GF-D8 (cell line): ENCODE measurements at places on chromosomes 3 and 15.

GRCh38 chr3:148741219-148741618 lies 43.5 kb downstream of the AGTR1 start:
- DNase-seq = no peak

DNA sequence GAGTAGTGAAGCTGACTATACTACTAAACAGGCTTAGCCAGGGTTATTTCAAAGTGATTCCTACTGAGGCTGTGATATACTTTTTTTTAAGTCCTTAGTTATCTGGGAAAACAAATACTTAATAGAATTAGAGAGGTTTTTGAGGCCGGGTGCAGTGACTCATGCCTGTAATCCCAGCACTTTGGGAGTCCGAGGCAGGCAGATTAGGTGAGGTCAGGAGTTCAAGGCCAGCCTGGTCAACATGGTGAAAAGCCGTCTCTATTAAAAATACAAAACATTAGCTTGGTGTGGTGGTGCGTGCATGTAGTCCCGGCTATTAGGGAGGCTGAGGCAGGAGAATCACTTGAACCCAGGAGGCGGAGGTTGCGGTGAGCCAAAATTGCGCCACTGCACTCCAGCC lies 34.2 kb downstream of the PRTG start:
- no peak for DNase-seq

- peak; percentile 14 for DNase-seq
These were observed 432 bp upstream of the LPP start for GRCh38 chr3:188153437-188154013.

DNA sequence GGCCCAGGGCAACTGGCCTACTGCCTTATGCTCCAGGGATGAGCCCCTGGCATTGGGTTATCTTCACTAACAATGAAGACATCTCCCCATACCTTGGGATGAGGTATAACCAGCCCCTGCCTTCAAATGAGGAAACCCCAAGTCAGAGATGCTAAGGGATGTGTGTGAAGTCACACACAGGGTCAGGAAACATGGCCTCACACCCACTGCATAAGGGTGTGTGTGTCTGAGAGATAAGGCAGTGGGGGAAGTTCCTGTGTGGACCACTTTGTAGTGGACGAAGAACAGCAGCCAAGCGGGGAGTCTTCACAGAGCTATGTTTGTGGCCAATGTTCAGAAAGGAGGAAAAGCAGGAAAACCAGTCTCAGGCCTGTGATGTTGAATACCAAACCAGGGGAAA lies 10.5 kb downstream of the ELP6 start:
- no peak for DNase-seq

- DNase-seq = no peak
These were observed 11.5 kb upstream of the ANKRD28 start for GRCh38 chr3:15809313-15809712.

- no peak for DNase-seq
These were observed 113.0 kb downstream of the TMEM266 start for GRCh38 chr15:76172782-76173181.

GRCh38 chr3:127707851-127708411 lies 35.2 kb downstream of the ABTB1 start:
- no peak for DNase-seq

GRCh38 chr3:37833302-37834186 lies 28.1 kb upstream of the CTDSPL start:
- no peak for DNase-seq

DNA sequence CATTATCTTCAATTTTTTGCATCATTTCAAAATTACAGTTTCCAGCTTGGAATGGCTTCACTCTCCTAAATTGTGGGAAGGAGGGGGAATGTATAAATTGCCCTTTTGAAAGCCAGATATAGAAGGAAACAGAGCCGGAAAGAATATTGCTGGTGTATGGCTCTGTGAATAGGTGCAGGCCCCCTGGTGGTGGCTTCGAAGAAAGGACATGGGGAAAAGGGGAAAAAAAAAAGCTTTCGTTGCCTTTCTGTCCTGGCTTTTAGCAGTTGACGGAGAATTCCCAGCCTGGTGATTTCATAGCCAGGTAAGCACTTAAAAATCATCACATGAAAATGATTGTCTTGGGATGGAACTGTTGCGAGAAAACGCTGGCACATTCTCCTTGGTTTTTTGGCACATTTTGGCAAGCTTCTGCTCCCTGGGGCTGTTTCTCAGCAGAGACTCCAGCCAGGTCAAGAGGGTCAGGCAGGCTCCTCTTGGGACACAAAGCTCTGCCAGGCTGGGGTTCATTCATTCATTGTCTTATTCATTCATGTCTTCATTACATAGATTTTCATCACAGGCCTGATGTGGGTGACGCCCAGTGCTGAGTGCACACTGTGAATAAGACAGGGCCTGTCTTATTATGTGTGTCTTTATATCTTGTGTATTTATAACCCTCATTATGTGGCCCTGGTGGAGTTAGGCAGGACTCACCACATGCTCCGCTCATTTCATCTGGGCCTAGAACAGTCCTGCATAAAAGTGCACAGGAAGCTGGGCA lies 300.0 kb upstream of the TPM1 start:
- DNase-seq = no peak

DNA sequence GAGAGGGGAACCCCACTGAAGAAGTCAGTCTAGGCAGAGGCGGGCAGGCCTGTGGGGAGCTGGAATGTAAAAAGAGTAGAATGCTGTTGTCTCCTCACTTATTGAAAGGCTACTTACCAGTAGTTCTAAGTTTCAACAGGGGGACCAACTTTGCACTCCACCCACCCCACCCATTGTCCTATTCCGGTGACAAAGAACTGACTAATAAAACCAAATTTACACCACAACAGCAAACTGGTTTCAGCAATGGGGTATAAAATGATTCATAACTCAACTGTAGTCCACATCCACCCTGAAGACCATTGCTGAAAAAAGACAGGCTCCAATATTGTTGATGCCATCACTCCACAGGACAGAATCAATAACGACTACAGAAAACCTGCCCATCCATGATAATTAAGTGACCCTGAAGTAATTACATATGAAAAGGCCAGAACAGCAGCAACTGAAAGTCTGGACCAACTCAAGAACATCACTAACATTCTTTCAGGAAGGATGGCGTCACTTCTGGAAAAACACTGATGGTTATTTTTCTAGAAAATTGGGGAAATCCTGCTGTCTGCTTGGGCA lies 80.2 kb downstream of the ABI3BP start:
- DNase-seq = no peak

GRCh38 chr15:101361418-101361817 lies 66.4 kb upstream of the SNRPA1 start:
- DNase-seq = no peak

DNA sequence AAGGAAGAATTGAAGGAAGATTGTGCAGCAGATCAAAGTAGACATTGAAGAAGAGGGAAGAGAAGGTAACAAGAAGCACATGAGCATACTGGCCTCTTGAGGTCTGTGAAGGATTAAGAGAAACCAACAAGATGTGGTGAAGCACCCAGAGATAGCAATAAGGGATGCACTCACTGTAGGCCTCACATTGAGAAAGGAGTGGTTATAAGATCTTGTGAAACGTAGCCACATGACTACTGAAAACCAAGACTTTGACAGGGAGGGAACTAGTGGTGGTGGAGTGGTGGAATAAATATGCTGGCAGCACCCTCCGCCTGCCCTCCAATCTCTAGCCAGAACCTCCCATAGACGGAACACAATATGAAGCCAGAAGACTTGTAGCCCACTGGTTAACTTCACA lies 651.2 kb downstream of the DIPK2A start:
- DNase-seq = no peak

DNA sequence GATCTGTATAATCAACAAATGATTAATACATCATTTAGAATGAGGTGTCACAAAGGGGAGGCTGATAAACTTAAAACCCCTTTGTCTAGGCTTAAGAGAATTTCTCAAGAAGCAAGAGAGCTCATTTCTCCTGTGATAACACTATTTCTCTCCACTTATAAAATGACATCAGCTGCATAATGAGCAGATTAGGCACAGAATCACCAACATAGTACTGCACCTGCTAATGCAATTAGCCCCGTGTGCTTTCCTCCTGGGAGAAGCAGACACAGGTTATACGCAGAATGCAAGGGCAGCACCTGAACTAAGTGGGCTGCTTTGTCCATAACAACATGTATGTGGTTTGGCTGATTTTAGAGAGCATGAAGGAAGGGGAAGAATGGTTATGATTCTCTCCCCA lies 515.3 kb upstream of the CFAP20DC start:
- no peak for DNase-seq

- no peak for DNase-seq
These were observed 192.4 kb upstream of the IL12A start for GRCh38 chr3:159796226-159796625.

GRCh38 chr3:43094851-43095250 lies 11.0 kb downstream of the POMGNT2 start:
- no peak for DNase-seq

DNA sequence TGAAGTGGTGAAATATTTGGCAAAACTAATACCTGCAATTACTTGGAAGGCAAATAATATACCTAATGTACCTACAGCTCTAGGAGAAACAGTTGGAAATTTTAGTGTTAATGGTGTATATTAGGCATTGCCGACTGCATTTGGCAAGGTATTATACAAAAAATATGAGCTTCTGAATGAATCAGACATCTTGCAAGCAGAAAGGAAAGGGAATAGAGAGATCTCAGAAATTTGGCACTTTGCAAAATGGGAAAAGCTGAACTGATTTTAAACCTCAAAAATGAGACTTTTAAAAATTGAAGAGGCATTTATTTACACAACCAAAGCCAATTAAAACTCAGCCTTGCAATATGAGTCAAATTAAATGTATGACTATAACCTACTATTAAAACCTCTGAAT lies 40.2 kb upstream of the C15orf61 start:
- DNase-seq = no peak

GRCh38 chr3:47772788-47773187 lies 8.9 kb downstream of the SMARCC1 start:
- no peak for DNase-seq

GRCh38 chr3:184361932-184362667 lies 590 bp downstream of the POLR2H start:
- DNase-seq = peak; percentile 24

- no peak for DNase-seq
These were observed 88.5 kb upstream of the LIMD1 start for GRCh38 chr3:45506084-45506483.

DNA sequence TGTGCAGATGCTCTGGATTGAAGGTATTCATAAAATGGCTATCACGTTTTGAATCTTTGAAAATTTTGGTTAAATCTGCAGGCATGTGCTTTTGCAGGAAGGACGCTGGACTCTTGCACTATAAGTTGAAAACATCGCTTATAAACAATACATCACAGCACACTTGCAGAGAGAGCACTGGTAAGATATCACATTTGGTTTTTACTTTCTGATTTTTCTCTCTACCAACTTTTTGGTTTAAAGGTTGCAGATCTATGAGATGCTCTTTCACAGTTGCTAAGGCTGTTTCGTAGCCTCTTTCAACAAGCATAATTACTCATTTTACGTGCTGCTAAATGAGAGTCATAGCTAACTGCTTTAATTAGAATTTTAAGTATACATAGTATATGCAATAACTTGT lies 724.4 kb upstream of the ARRDC4 start:
- DNase-seq = no peak

DNA sequence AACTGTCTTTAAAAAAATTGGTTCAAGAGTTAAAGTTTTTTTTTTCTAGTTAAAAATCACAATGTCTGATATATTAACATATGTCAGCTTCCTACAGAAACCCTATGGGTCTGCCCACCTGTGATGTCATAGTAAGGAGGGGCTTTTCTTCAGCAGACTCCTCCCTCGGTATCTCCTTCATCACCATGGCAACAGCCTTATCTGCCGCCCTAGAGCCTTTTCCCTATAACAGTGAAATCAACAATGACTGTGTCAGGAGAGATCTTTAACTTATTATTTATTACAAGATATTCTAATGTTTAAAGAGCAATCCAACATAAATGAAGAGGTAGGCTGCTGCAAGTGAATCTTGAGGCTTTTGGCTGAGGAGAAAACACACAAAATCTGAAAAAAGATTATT lies 138.7 kb downstream of the PEX5L start:
- DNase-seq = no peak
